ENCODE measurements at places on chromosomes 16 and 17.

DNA sequence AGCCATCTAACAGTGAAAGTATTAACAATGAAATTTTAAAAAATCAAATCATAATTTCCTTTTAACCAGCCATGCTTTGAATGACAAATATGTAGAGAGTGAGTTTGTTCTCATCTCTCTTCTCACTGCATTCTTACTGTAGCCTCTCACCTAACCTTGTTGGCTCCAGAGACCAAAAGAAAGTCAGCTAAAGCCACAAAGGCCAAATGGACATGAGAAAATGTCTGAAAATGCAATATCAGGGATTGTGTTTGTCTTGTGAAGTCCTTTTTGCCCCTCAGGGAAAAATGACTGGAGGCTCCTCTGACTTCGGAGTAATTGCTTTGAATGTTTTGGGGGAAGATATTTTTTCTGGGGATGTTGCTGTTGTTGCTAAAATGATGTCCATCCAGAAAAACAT is 166.3 kb downstream of the SLC39A11 start:
- DNase-seq = peak; percentile 9

DNA sequence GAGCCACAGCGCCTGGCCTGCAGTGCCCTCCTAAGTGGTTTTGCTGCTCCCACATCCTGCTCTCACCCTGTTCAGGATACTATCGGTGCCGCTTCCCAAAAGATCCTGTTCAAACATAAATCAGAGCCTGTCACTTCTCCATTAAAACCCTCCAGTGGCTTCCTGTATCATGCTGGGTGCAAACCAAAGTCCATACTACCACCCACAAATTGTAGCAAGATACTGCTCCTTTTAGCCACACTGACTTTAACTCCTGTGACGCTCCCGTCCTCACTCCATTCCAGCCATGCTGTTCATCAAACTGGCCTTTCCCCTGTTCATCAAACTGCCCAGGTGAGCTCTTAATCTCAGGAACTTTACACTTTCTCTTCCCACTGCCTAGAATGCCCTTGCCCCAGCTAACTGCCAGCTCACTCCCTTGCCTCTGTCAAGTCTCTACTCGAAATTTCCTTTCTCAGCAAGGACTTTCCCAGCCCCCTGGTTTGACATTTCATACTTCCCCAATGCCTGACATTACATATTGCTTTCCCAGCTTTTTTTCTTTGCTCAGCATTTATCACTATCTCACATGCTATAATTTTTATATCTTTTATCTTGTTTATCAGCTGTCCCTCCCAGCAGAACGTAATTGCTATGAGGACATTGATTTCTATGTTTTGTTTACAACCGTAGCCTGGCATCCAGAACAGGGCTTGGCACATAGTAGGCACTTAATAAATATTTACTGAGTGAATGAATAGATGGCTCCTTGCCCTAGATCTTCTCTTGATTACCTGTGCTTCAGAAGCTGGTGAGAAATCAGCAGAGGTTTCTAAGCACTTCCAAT is 44.3 kb upstream of the SMURF2 start:
- DNase-seq = no peak

- DNase-seq = no peak
These were observed 56.9 kb downstream of the NOS2 start for GRCh38 chr17:27743281-27743885.

GRCh38 chr17:45132320-45132571 is at the start of gene PLCD3:
Gene PLCD3, minus strand, starts transcription at chr17:45132515. Its CDS starts 105 bp downstream, at chr17:45132410.
- no peak for DNase-seq

DNA sequence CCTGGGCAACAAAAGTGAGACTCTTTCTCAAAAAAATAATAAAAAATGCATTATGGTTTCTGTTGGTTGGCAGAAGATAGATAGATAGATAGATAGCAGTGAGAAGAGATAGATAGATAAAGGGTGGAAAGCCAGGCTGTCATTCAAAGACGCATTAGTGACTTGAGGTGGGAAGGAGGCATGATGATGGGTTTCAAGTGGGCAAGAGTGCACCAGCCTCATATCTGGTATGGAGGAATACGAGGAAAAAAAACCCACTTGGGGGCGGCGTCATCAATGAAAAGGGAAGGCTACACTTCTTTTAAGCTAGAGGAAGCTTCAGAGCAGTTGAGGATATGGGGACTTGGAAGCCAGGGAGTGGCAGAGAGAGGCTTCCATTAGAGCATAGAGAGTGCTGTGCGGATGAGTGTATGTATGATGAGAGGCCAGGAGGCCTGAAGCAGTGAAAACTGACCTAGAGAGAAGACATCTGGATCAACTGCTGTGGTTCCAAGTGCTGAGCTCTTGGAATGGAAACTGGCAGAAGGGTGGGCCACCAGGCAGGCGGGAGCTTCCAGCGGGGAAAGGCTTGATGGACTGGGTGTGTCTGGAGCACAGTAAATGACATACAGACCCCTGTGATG is 31.8 kb downstream of the CEP95 start:
- no peak for DNase-seq

GRCh38 chr16:89582614-89583196 is 7.1 kb downstream of the CPNE7 start:
- DNase-seq = no peak

- no peak for DNase-seq
These were observed 34.2 kb downstream of the CFAP20 start for GRCh38 chr16:58094791-58095574.

GRCh38 chr16:67183-67791 is 5.1 kb downstream of the RHBDF1 start:
- DNase-seq = no peak

DNA sequence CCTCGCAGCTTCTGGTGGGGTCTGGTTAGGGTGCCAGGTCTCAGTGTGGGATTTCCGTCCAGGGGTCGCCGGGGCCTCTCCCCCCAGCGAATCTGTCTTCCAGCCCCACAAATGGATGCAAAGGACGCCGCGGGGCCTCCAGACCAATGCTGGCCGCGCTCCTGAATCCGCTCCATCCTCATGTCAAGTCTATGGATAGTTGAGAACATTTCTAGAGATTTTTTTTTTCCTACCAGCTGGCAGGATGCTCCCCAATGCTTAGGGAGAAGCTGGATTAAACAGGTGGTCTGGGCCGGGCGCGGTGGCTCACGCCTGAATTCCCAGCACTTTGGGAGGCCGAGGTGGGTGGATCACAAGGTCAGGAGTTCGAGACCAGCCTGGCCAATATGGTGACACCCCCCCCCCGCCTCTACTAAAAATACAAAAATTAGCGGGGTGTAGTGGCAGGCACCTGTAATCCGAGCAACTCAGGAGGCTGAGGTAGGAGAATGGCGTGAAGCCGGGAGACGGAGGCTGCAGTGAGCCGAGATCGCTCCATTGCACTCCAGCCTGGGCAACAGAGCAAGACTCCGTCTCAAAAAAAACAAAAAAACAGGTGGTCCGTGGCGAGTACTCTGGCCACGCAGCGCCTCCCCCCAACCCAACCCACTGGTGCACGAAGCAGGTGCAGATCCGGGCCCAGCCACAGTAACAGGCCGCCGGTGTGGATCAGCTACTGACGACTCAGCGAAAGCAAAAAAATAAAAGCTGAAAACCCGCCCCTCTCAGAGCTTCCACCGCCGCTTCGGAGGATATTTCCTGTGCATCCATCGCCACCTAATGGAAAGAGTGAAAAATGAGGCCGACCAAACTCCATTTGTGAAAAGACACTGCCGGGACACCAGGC is 1.1 kb upstream of the NXN start:
- peak; percentile 82 for DNase-seq

DNA sequence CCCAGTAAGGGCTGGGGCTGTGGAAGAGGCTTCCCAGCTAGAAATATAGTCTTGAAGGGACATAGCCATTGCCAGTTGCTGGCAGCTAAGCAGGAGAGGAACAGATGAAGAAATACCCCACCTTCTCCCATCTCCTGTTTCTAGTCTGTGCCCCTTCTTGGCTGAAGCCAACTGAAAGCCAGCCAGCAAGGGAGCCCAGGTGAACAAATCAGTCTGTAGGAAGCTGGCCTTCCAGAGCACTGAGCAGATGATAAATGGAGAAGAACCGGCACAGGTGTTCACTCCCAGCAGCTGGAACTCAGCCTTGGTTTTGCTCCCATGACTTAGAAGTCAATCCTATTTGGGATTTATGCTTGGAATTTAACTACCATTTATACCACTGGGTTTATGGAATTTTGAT is 69.2 kb upstream of the DHX40 start:
- no peak for DNase-seq

DNA sequence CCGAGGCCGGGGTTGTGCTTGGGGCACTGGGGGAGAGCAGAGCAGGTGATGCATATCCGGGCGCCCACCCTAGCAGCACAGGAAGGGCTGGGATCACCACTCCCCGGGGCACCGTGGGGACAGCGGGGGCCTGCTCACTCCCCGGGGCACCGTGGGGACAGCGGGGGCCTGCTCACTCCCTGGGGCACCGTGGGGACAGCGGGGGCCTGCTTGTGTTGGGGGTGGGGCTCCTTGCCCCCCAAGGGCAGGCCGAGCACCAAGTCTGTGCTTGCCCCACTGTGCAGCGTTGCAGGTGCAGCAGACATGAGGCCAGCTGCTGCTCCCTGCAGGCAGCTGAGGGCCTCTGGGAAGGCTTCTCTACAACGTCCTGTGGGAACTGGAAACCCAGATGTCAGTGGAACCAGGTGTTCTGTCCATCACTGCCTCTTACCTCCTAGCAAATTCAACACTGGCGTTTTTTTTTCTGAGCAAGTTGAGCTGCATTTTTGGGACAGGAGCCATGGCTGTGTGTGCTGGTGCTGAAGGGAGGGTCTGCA is 25.0 kb upstream of the ZNF750 start:
- no peak for DNase-seq

- no peak for DNase-seq
These were observed 24.5 kb downstream of the AKAP1 start for GRCh38 chr17:57109393-57110151.

GRCh38 chr16:57732714-57733113 is 2.9 kb upstream of the KATNB1 start:
- no peak for DNase-seq

DNA sequence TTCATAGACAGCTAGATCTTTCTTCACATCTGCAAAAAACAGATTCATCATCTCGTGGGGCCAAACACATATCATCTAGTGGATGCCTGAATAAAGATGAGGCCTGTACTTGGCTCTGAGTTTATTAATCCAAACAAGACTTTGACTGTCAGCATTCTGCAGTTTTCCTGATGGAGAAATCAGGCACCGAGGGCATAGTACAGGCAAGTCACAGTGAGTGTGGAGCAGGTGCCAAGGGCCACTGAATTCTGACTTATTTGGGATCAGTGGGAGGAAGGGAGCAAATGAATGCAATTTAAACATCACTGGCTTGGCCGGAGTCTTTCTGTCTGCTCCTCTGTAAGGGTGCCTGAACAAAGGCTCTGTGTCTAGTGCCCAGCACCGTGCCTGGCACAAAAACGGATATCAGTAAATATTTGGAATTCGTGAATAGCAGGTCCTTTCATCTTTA is 975 bp downstream of the CFAP20 start:
- no peak for DNase-seq

DNA sequence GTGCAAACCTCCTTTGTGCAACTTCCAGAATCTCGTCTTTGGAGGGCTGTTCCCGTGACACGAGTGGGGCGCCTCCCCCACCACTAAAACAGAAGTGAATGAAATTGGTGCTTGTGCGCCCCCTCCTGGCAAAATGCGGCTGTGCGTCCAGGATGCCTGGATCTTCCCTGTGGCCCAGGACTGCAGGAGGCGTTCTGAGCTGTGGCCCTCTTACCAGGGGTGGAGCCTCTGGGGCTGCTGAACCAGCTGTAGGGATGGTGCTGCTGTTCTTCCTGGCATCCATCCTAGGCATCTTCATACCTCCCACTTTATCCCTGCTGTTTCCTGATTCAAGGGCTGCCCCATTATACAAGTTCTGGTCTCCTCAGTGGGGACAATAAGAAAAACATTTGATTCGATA is 18.5 kb upstream of the NAGLU start:
- peak; percentile 96 for DNase-seq

DNA sequence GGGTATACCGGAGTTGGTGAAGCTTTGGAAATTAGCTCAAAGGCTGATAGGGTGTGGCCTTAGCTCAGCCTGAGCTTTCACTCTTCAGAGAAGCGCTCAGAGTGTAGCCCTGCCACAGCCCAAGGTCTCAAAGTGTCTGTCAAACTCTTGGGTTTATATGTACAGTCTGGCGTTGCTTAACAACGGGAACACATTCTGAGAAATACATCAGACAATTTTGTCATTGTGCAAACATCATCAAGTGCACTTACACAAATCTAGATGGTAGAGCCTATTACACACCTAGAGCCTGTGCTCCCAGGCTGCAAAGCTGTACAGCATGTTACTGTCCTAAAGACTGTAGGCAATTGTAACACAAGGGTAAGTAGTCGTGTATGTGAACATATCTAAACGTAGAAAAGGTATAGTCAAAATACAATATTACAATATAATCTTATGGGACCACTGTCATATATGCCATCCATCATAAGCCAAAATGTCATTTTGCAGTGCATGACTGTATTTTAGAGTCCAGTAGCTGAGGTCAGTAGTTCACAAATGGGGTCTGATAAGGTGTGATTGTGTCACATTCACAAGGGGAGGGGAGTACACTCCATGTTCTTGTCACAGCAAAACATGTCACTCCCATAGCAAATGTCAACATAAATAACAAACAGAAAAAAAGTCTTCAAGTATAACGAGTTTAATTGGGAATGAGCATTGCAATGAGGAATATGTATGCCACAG is 20.6 kb downstream of the CHAD start:
- DNase-seq = no peak

- DNase-seq = no peak
These were observed 690.5 kb upstream of the SOX9 start for GRCh38 chr17:71430281-71430680.

DNA sequence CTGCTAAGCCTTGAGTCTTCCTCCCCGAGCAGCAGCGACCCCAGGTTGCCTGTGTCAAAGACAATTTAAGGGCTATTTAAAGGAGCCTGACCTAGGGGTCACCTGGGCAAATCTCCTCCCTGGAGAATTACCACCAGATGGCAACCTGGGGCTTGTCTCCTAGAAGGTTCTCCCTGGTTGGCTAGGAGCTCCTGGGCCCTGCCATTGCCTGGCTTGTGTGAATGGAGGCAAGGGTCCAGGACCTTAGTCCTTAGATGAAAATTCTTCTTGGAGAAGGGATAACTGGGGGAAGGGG is 51.3 kb upstream of the TAC4 start:
- no peak for DNase-seq

DNA sequence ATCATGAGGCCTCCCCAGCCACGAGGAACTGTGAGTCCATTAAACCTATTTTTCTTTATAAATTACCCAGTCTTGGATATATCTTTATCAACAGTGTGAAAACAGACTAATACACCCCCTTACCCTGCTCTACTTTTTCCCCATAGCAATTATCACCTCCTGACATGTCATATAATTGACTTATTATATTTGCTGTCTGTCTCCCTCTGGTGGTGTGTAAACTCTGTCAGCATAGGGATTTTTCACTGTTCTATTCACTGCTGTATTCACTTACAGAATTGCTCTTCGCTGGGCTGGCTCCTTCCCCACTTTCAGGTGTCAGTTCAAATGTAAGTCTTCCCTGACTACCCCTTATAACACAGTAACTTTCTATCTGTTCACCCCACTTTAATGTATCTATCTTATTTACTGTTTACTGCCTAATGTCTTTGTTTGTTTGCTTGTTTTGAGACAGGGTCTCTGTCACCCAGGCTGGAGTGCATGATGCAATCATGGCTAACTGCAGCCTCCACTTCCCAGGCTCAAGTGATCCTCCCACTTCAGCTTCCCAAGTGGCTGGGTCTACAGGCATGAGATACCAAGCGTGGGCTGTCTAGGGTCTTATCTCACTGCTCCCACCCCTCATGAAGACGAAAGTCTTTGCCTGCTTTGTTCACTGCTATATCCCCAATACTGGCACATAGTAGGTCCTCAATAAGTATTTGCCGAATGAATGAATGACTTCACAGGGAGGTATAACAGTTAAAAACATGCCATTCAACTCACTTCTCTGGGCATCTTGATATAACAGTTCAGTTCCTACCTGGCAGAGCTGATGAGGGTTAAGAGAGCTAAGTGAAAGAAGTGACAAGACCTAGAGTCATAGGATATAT is 52.4 kb upstream of the CDH3 start:
- no peak for DNase-seq

Data from hepatic stellate cell (primary cell).